ENCODE measurements at places on chromosomes 12 and 14. TPM values are rescaled to one million over a fixed set of nuclear protein-coding genes. Genes with fewer than 3 reads are reported as not detected.

Gene EMP1
- 2.4 TPM for total RNA-seq

Gene IGFBP6
- total RNA-seq, result 9.0 TPM

- DNase-seq, result no peak
Measured at GRCh38 chr14:64928239-64929013, 14.1 kb downstream of the GPX2 start.

DNA sequence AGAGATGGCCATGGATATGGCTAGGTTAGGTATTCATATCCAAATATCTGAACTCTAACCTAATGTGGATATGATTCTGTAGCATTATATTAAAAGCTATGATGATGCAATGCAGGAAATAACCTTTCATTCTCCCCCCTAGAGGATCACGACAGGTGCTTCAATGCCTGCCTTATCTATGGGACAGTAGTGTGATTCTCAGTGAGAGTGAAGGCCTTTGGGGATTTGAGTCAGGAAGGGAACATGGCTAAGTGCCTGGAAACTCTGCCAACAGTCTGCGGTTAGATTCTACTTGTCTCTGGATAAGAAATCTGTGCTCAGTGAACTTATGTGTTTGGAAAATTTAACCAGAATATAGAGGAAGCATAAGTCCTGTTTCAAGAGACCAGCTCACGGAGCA lies 81.8 kb downstream of the SLC38A1 start:
- no peak for DNase-seq

GRCh38 chr12:81759190-81760051 lies at the start of gene PPFIA2:
TSS of gene PPFIA2 (minus strand) at chr12:81759350.
- DNase-seq, result peak; percentile 27

DNA sequence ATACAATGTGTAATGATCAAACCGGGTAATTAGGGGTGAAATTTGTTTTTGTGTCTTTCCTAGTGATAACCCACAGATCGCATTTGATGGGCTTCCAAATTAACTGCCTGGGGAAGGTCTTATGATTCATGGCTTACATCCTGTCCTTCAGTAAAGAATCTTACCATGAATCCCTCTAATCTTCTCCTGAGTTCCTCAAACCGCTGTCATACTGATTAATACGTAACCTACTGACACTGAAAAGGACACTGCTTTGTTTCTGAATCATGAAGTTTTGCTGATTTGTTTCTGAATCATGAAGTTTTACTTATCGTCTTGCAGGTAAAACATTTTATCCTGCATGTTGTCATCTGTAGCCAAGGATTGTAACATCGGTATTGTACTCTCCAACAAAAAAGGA lies 52.0 kb upstream of the CRY1 start:
- DNase-seq, result no peak

DNA sequence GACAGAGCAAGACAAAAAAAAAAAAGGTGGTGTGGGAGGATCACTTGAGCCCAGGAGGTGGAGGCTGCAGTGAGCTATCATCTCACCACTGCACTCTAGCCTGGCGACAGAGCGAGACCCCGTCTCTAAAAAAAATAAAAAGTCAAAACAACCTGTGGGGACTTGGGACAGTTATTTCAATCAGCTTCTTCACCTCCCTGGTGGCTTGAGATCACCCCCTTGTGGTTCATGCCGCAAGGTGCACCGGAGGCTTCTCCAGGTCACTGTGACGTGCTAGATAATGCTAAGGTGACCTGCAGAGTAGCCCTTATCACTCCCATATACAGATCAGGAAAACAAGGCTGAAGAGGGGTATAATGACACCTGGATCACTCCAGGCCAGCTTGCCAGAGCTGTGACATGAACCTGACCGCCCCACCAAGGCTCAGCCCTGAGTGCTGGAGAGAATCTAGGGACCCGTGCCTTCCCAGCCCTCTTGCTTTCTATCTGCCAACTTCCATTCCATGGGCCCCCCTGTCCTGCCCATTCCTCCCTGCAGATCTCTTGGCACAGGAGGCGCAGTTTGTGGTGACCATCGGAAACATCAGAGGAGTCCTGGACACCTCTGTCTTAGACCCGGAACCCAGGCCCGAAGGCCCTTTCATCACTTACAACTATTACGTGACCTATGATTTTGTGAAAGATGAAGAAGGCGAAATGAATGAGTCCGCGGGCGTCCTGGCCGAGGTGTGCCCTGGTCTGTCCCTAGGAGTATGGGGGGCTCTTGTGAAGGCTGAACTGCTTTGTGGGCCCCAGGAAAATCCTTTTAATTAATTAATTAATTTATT lies 8.1 kb downstream of the LRRC43 start:
- no peak for DNase-seq

DNA sequence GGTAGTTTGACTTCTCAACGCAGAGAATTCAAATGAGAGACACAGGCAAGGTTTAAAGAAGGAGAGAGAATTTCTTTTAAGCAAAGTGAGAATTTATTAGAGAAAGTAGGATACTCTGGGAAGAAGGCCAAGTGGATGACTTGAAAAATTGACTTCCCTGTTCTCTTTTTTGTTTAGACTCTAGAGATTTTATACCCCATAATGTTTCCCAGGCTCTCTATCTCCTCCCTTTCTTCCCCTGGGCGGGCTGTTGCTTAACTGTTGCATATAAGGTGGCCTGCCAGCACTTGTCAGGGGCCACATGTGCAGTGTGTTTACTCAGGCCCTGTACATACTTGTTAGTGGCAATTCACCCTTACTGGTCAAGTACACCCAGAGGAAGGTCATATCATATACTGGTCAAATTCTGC lies 403.7 kb downstream of the SLC6A15 start:
- no peak for DNase-seq
